NCI-H1436 (cell line): ENCODE measurements at places on chromosomes 7 and 10.

DNA sequence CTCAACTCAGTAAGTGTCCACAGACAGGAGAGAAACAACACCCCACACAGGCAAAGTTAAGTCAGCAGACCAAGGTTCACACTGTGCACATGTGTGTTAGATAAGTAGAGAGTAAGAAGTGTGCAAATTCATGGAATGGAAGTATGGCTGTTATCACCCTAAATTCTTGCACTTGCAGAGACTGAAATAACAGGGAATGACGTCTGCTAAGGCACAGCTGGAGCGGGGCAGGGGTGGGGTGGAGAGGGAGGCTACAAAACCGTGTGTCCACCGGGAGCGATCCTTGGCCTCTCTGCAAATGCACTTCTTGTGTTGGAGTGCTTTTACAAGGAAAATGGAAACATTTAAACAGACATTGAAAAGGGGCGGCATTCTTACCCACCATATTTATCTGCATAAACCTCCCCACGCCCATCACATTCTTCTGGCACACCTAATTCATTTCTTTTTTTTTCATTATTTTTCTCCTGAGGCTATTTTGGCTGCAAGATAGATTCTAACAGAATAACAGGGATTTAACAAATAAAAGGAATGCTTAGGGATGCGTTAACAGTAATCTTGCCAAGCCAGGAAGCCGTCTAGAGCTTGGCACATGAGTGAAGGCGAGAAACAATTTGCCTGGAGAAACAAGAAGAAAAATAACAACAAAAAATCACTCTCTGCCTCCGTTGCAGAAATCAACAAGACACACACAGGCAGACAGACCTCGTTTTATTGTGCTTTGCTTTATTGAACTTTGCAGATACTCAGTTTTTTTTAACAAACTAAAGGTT, 30.1 kb downstream of the TNS3 start:
- DNase-seq: no peak

DNA sequence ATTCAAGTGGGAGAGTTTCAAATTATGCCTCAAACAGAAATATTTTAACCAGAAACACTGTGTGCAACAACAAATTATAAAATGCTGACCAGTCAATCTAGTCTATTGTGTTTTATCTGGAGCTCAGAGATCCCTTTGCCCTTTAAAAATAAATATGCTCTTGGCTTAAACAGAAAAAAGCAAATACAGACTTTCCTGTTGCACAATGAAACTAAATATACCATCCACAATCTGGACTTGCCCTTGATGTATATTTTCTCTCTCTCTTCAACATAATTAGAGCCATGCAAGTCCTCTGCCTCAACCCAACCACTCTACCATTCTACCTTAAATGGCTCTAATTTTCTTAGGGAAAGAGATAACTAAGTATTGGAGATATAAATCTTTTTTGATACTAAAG, 34.9 kb downstream of the ASAH2 start:
- no peak for DNase-seq

GRCh38 chr7:110309941-110310340, 781.0 kb upstream of the LRRN3 start:
- DNase-seq: no peak

GRCh38 chr7:123148813-123149212, 51.0 kb downstream of the SLC13A1 start:
- no peak for DNase-seq

DNA sequence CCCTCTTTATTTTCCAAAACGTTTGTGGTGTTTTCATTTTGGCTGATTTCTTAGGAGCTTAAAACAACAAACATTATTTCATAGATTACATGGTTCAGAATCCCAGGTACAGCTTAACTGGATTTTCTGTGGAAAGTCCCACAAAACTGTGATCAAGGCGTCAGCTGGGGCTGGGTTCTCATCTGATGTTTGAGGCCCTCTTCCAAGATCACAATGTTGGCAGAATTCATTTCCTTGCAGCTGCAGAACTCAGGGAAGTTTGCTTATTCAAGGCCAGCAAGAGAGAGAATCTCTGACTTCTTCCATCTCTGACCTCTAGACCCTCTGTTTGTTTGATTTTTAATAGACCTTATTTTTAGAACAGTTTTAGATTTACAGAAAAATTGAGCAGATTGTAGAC, 108.4 kb upstream of the AGK start:
- no peak for DNase-seq

GRCh38 chr10:80187060-80187459, 18.3 kb downstream of the ANXA11 start:
- DNase-seq: no peak
